EL (cell line): ENCODE measurements at places on chromosomes 3 and 15.

DNA sequence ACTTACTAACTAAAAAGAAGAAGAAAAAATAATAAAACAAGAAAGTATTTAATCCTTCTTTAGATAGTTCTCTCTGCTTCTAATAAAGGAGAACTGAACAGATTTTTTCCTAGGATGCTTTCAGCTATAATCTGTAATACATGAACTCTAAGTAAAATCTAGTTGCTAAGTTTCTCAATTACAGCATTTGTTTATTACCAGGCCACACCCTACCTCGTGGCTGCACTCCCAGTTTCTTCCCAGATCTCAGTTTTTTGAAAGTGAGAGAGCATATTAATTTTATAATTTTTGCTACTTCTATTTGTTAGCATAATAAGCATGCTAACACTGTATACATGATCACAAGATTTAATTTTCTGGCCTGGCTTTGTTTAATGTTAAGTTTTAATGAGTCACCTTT lies 258.3 kb downstream of the IL5RA start:
- no peak for DNase-seq

DNA sequence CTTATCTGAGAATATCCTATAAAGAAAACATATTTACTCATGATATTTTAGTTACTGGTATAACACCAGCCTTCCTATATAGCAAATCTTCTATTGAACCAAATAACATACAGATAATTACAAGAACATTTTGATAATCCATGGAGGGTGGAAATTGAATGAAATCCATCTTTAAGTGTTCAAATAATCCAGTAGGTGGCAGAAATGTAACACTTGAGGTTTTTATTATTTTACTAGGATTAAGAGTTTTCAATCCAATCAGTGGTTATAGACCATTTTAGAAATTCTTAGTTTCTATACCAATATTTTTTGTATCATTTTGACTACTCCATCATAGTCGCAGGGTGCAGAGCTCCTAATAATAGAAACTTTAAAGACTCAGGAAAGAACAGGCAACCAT lies 101.9 kb upstream of the KCNH8 start:
- no peak for DNase-seq

GRCh38 chr15:75437721-75438120 lies 13.8 kb downstream of the SIN3A start:
- DNase-seq: no peak

DNA sequence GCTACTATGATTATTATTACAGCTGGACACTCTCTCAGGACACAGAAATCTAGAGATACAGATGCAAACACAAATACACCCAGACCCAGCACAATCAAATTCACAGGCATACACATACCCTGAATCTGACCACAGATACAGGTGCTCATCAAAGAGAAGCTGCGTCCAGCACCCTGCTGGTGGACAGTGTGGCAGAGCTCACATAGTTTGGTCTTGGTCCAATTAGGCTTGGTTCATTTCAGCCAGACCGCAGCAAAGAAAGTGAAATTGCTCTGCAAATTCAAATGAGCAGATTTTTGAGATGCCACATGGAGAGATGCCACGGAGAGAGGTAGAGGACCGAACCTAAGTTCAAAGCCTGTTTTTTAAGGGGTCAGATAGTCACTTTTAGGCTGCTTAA lies 55.6 kb downstream of the ANAPC13 start:
- DNase-seq: no peak

DNA sequence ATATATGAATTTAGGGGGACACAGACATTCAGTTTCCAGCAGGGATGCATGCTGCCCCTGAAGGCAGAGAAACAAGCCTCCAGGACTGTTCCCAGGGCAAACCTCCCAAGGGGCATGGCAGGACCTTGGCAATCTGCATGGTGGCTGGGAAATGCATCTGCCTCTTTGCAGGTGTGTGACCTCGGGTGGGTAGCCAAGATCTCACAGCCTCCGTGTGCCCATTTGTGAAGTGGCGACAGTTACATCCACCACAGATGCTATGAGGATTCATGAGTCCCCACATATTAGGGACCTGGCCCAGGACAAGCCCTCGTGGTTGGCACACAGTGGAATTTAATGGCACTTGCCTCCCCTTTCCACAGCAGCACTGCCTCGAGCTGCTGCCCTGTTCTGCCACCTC lies 29.9 kb downstream of the SLC28A1 start:
- DNase-seq: no peak

DNA sequence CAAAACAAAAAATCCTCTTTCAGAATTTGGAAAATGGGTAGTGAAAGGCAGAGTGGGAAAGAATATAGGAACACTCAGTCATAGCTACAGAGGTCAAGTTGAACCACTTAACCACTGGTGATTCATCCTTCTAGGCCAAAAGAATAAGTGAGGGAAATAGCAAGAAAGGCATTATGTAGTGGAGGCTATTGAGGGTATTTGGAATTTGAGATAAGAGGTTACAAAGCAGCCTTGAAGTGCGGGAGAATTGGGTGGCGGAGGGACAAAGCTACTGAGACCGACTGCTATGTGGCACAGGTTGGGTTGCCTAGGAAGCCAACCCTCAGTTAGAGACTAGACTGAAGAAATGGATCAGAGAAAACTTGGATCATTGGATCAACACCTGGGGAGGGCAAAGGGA lies 109.5 kb downstream of the SYNPR start:
- DNase-seq: peak; percentile 6

- DNase-seq: no peak
These were observed 101.0 kb downstream of the ANP32A start for GRCh38 chr15:68719672-68720071.
